ENCODE measurements at places on chromosomes 1 and 21.

- DNase-seq, result peak; percentile 78
These were observed 632 bp downstream of the PEX19 start for GRCh38 chr1:160284220-160284781.

DNA sequence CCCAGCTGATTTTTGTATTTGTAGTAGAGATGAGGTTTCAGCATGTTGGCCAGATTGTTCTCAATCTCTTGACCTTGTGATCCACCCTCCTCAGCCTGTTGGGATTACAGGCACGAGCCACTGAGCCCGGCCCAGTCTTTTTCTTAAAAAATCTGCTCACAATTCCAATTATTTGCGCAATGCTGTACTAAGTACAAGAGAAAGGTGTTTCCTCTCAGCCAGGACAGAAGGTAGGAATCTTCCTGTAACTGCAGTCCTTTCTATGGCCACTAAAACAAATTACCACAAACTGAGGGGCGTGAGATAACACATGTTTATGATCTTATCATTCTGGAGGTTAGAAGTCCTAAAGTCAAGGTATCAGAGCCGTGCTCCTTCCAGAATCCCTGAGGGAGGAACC lies 6.9 kb upstream of the CBR3 start:
- no peak for DNase-seq

DNA sequence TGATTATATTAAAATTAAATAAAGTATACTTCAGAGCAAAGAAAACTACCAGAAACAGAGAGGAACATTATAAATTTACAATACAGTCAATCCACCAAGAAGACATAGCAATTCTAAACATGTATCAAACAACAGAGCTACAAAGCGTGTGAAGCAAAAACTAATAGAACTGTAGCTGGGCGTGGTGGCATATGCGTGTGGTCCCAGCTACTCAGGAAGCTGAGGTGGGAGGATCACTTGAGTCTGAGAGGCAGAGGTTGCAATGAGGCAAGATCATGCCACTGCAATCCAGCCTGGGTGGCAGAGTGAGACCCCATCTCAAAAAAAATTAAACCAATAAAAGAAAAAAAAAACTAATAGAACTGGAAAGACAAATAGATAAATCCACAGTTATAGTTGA lies 12.3 kb downstream of the CCDC185 start:
- DNase-seq, result no peak

GRCh38 chr1:78045926-78046778 lies at the start of gene GIPC2:
Gene GIPC2 (plus strand): TSS chr1:78045966. CDS start chr1:78046095, 129 bp downstream.
- DNase-seq, result peak; percentile 34

GRCh38 chr1:61580417-61580816 lies 144.5 kb downstream of the TM2D1 start:
- no peak for DNase-seq

DNA sequence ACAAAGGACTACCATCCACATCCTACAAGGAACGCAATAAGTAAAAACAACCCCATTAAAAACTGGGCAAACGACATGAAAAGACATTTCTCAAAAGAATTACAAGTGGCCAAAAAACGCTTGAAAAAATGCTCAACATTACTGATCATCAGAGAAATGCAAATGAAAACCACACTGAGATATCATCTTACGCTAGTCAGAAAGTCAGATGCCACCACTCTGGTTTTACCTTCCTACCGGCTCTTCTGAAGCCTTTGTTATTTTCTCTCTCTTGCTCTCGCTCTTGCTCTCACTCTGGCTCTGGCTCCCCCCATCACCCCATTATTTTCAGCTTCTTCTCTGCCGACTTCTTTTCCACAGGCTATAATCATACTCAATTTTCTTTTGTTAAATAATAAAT lies 38.8 kb downstream of the VPS45 start:
- peak; percentile 12 for DNase-seq

DNA sequence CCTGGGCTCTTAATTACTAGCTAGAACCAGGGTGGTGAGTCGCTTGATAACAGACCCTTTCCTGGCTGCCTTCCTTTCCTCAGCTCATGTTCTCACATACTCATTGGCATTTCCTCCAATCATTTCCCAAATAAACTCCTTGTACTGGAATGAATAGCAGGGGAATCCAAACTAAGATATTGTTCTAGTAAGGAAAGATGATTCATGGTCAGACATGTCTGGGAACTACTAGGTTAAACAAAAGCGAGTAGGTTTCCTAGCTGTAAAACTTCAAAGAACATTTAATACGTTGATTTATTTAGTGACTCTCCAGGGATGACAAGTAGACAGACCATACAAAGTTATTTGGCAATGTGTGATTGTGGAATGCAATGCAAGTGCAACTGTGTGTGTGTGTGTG lies 121.2 kb upstream of the KCNJ6 start:
- peak; percentile 30 for DNase-seq

DNA sequence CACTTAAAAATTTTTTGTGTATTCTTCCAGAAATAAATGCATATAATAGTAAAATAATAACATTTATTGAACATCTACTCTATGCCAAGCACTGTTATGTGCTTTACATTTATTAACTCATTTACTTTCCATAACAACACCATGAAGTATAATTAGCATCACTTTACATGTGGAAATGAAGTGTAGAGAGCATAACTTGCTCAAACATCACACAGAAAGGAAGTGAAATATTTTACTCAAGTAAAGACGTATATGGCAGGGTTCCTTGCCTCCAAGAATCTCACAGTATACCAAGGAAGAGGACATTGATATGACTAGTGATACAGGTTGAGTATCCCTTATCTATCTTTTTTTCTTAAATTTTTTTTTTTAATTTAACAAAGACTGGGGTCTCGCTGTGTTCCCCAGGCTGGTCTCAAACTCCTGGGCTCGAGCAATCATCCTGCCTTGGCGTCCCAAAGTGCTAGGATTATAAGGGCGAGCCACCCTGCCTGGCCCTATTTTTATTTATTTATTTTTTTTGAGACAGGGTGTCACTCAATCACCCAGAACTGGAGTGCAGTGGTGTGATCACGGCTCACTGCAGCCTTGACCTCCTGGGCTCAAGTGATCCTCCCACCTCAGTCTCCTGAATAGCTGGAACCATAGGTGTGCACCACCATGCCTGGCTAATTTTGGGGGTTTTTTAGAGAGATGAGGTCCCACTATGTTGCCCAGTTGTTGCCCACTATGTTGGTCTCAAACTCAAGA lies 7.7 kb upstream of the CLIC4 start:
- DNase-seq, result no peak

- DNase-seq, result no peak
These were observed 8.6 kb upstream of the IFNAR1 start for GRCh38 chr21:33315946-33316710.

DNA sequence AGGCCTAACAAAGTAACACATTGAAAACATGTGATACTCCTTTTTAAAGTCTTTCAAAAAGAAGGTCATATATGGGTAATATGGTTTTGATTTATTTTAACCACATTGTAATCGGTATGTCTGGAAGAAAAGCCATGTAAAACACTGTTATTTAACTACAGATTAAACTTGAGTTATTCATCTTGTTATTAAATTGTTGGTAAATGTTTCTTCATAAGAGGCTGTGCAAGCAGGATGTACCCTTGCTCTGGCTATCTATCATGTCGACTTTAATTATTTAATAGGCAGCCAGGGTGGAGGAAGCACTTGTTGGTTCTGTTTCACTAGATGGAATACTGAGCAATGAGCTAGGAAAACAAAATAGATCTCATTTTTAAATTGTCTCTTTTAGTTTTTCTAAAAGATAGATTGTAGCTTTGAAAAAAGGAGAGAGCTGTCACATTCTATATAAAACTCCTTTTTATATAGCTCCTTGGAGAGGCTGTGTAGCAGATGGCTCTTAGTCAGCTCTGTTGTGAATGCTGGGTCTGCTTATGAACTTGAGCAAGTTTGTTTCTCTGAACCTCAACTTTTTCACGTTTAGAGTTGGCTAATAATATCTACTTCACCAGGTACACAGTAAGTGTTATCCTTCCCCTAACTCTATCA lies 39.5 kb downstream of the LRRC8B start:
- DNase-seq, result no peak

- peak; percentile 95 for DNase-seq
These were observed at the start of gene SYF2 for GRCh38 chr1:25232027-25232865. Gene SYF2 (minus strand): TSS chr1:25232502. CDS start chr1:25232467, 35 bp downstream.

GRCh38 chr1:26015358-26015757 lies 6.2 kb upstream of the EXTL1 start:
- peak; percentile 49 for DNase-seq

DNA sequence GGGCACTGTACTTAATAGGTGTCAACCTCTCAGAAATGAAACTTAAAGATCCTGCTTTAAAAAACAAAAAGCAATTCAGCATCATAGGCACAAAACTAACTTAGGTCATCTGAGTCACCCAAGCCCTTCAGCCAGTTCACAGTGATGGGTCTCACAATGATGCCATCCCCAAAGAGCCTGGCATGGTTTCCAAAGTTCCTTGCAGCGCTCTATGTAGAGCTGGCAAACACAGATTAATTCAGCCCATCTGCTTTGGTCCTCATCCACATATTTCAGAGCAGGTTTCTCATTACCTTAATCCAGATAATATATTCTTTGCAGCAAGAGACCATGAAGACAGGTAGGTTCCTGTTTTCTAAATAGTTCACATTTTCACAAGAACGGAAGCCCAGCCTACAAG lies 14.6 kb upstream of the PLA2G2C start:
- no peak for DNase-seq

DNA sequence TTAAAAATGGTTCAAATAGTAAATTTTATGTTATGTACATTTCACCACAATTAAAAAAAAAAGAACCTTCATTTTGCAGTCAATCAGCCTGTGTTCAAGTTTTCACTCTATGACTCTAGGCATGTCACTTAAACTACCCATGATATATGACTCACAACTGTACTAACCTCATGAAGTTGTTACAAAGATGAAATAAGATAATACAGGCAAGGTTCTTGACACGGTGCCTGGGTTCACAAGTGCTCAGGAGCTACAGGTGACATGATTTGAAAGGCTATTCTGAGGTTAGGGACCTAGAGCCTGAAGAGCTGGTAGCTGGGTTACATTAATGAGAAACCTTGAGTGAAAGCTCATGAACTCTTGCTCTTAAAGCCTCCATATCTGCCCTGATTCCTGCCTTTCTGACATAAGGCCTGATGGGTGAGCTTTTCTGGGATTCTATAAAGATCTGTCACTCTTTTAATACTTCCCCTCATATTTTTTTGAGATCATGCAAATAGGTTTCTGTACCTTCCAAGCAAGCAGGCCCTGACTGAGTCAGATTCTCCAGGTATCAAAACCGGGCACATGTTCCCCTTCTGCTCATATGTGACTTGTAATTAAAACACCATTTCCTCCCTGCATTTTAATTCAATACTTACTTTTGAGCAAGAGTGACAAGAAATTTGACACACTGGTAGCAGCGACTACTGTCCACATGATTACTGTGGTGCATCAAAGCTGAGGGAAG lies 34.0 kb downstream of the PCSK9 start:
- DNase-seq, result no peak

DNA sequence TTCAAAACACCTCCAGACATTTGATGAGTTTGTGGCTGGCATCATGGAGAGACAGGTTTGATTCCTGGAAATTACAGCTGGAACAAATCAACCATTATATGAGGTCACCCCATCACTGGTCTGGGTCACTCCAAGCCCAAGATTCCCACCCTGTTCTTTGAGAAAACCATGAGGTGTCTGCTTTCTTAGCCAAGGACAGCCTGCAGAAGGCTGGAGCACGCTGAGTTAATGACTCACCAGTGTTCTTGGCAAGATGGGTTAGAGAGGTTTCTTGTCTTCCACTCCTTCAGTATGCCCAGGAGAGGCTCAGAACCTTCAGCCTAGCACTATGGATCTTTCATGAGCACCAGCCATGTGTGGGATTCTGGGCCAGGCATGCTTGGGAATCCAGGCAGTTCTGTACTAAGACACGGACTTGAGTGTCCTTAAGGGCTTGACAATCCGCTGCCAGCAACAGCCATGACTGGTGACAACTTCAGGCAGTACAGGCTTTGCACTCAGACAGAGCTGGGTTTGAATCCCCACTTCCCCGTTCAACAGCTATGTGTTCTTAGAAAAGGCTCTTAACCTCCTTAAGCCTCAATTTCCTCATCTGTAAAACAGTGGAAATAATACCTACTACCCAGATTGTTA lies 43.9 kb downstream of the GRHL3 start:
- DNase-seq, result peak; percentile 90

GRCh38 chr1:53361541-53361961 lies 33.7 kb upstream of the LRP8 start:
- DNase-seq, result no peak

DNA sequence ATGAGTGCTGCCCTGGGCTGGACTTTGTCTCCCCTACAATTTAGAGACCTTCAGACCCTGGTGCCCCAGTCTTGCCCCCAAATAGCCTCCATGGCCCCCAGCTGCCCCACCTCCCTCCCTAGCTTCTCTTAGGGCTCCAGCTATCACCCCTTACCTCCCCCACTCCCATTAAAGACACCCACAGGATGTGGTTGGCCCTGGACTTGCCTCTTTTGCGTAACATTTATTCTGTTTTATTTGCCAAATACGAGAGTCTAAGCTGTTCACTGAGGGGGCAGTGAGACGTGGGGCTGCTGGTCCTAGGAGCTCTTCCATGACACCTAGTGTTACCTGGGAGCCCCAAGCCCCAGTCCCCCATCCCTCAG lies 4.5 kb downstream of the ZC3H12A start:
- peak; percentile 66 for DNase-seq

GRCh38 chr1:218339267-218339831 lies 5.8 kb upstream of the TGFB2 start:
- peak; percentile 54 for DNase-seq

GRCh38 chr1:195097316-195097715 lies 1510.9 kb downstream of the KCNT2 start:
- DNase-seq, result no peak

DNA sequence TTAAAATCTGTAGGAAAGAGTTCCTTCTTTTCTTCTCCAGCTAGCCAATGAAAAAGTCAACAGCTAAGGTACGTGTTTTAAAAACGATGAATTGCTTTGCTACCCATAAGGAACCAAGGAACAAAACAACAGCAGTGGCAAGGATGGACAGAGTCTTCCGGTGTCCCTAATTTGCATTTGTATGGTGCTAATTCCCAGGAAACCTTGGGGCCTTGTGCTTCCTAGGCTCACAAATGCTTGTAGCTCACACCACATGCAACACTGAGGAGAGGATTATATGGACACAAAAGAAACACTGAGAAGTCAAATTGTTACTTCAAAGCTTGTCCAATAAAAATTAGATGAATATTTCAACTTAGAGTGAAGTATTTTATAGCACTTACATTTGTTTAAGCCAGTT lies 1.8 kb upstream of the PGBD5 start:
- DNase-seq, result no peak

GRCh38 chr1:177937931-177938330 lies 31.9 kb downstream of the SEC16B start:
- DNase-seq, result peak; percentile 83

DNA sequence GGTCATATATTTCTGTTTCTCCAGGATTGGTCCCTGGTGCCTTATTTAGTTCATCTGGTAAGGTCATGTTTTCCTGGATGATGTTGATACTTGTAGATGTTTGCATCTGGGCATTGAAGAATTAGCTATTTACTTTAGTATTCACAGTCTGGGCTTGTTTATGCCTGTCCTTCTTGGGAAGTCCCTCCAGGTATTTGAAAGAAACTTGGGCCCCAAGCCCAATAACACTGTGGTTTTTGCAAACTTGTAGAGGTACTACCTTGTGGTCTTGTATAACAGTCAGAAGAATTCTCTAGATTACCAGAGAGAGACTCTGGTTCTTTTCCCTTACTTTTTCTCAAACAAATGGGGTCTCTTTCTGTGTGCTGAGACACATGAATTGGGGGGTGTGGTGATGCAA lies 251.4 kb upstream of the B3GALT2 start:
- no peak for DNase-seq

Measured in EH (cell line).